ENCODE measurements at places on chromosomes 7 and 10.

GRCh38 chr10:32328499-32328898, 18.5 kb downstream of the EPC1 start:
- no peak for DNase-seq

DNA sequence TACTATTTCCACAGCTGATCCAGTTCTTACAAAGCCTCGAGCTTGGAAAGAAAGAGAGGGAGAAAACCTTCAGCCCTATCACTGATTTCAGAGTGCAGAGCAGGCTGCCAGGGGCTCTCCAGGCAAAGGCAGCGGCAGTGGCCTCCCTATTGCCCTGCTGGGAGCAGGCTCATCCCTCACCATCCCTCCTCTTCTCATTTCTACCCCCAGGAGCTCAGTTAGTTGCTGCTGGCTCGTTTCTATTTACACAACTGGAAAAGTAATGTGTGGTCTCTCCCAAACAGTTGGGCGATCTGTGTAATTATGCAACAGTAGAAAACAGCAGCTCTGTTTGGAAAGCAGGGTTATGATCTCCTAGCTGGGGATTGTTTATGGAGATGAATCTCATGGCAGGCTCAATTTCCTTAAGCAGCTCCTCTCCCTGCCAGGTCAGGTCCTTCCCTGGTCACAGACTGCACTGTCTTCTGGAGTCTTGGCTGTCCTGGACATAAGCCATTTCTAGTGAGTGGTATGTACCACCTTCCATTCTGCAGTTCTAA, 28.7 kb upstream of the TNS3 start:
- no peak for DNase-seq

DNA sequence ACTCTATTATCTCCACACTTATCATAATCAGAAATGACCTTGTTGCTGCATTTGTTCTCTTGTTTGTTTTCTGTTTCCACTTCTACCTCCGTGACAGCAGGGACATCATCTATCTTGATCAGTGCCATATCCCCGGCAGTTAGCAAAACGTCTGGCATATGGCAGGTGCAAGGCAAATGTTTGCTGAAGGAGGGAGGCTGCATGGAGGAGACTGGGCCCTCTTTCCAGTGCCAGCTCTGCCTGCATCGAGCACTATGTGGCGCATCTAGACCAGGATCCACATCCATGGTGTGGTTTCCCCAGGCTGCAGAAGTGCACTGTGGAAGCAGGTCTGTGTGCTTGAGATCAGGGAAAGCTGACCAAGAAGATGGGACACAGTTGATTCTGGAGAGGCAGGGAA, 181.2 kb downstream of the KCNMA1 start:
- DNase-seq, result no peak

DNA sequence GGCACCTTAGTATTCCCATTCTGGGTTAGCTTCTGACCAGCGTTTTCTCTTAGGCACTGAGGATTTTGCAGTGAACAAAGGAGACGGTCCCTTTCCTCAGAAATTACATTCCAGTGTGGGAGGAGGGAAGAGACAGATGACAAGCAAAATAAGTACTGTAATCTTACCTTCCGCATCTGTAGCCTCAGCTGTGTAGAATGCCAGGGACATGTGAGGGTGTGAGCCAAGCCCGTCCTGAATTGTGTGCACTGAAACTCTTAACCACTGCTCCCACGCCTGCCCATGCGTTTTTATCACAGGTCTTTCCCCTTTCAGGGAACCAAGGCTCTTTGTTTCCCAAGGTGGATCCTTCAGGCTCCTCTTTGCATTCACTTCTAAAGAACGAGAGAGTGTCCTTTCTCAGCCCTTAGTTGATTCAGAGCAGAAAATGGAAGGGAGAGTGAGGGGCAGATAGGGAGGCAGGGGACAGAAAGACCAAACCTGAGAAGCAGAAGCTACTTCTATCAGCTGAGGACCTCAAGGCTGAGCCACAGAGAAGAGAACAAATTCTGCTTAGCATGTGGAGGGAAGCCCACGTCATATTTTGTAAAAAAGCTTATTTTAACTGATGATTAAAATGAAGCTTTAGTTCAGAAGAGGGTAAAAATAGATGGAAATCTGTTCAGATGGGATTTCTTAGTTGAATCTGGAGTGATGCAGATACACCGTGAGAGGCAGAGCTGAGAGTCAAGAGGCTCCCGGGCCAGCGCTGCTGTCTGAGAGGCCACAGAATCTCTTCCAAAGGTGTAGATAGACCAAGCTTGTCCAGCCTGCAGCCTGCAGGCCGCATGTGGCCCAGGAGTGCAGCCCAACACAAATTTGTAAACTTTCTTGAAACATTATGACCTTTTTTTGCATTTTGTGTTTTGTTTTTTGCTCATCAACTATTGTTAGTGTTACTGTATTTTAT, 122.5 kb downstream of the CCNY start:
- no peak for DNase-seq

GRCh38 chr7:28083164-28083997, 97.2 kb downstream of the JAZF1 start:
- DNase-seq, result no peak

- no peak for DNase-seq
These were observed 382.3 kb upstream of the MTPN start for GRCh38 chr7:136359333-136359903.

- no peak for DNase-seq
These were observed 15.9 kb downstream of the TMEM176B start for GRCh38 chr7:150784120-150784736.

- DNase-seq, result no peak
These were observed 158.6 kb upstream of the MAGI2 start for GRCh38 chr7:79612022-79612421.

- DNase-seq, result no peak
These were observed 36.9 kb downstream of the C1GALT1 start for GRCh38 chr7:7219216-7219615.

DNA sequence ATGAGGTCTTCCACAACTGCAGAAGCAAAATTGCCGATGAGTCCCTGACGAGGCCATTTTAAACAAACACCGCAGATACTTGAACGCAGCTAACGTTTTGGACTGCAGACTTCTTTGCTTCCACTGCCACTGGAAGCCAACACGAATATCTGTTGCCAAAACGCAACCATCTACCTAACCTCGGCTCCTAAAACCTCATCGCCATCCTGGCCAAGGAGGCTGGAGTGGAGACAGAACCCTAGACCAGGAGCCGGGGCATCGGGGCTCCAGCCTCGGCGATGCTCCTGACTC, 493 bp downstream of the WDR91 start:
- DNase-seq, result no peak

DNA sequence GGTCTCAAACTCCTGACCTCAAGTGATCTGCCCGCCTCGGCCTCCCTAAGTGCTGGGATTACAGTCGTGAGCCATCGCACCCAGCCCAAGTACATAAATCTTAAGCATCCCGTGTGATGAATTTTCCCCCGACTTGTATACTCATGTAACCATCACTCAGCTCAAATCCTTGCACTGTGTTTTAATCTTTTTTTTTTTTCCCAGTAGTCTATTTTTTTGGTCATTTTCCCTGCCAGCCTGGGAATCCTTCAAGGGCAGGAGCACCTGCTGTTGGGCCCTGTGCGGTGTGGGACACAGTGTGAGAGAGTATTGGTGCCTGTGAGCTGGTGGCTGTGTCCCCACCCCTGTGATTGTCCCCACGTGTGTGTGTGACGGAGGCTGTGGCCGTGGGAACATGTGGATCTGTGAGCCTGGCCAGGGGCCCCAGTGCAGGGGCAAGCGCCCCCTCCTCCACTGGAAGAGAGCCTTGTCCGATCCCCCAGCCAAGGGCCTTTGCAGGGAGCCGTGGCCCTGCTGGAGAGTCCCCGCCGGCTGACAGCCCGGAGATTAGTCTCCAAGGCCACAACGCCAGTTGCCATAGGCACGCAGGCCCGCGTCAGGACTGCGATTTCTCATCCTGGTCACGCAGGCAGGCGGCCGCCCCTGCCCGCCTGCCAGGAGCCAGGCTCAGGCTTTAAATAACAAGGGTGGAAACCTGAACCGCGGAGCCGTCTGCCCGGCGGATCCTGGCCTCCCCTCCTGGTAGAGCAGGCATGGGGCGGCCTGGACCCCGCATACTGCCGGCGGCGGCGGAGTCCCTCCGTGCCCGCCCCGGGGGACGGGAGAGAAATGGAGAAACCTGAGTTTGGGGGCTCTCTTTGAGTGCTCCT, 26.5 kb downstream of the GTF2IRD1 start:
- DNase-seq, result no peak

DNA sequence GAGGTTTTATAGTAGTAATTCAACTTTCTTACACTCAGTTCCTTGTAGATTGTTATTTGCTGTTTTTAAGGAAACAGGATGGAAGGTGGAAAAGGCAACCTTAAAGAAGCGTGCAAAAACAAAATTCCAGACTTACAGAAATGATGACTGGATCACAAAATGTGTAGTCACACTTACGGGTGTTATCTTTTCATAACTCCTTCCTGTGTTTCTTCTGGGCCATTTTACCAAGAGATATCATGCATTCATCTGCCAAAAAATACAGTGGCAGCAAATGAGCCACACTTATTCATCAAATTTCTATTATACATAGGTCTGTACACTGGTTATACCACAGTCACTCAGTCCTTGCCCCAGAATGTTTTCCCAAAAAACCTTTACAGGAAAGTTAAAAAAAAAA, 94.3 kb upstream of the IL6 start:
- DNase-seq, result no peak

GRCh38 chr10:17659365-17659764, 15.4 kb downstream of the STAM start:
- DNase-seq, result no peak

DNA sequence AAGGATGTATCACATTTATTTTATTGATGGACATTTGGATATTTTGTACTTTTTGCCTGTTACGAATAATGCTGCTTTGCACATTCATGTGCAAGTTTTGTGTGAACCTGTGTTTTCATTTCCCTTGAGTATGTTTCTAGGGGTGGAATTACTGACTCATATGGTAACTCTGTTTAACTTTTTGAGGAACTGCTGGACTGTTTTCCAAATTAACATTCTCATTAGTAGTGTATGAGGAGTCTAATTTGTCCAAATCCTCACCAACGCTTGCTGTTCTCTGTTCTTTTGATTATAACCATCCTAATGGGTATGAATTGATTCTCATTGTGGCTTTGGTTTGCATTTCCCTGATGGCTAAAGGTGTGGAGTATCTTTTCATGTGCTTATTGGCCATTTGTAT, 3.2 kb downstream of the WDR11 start:
- DNase-seq, result no peak

GRCh38 chr7:132270517-132270916, 305.8 kb downstream of the PLXNA4 start:
- no peak for DNase-seq

DNA sequence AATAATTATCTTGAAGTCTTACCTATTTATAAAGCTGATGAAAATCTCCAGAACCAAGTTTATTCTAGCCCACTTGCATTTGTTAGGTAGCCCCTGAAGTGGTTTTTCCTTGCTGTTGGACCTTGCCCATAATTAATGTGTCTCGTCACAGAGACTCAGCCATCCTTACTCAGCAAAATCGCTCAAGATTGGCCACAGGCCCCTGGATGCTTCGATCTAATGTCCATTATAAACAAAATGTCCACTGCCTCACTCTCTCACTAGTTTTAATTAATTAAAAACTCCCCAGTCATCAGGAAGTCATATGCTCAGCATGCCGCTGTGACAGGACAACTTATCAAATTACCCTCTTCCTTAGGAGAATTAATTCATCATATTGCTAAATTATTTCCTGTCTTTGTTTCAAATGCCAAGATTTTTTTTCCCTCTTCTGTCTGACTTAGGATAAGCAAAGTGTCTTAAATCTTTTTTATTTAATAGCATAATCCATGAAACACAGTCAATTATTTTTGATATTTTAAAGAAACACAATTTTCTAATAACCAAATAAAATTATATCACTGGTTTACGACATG, 126.8 kb upstream of the PCLO start:
- no peak for DNase-seq

DNA sequence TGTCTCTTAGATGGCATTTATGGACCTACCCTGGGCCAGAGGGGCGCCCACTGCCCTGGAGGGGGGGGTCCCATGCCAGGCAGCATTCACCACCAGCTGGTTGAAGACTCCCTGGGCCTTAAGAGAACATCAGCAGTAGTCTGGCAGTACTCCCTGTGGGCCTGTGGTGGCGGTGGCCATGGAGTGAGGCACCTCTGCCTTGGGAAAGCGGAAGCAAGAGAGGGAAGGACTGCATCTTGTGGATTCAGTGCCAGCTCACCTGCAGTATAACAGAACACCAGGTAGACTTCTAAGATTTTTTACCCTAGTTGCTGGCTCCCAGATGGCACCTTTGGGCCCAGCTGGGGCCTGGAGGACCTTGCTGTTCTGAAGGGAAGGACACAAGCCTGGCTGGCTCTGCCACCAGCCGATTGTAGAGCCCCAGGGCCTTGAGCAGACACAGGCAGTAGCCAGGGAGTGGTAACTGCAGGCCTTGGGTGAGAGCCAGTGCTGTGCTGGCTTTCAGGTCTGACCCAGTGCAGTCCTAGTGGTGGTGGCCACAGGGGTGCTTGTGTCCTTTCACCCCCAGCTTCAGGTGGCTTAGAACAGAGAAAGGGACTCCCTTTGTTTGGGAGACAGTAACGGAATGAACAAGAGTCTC, 15.8 kb downstream of the PLAC9 start:
- DNase-seq, result no peak
